ENCODE measurements at places on chromosomes 2 and 18.

- no peak for DNase-seq
These were observed 164.1 kb downstream of the SLC8A1 start for GRCh38 chr2:40287773-40288172.

GRCh38 chr2:174597345-174598047, at the start of gene WIPF1:
Gene WIPF1 (minus strand): TSS chr2:174597804. CDS start chr2:174585573, 12,231 bp downstream.
- DNase-seq, result no peak

DNA sequence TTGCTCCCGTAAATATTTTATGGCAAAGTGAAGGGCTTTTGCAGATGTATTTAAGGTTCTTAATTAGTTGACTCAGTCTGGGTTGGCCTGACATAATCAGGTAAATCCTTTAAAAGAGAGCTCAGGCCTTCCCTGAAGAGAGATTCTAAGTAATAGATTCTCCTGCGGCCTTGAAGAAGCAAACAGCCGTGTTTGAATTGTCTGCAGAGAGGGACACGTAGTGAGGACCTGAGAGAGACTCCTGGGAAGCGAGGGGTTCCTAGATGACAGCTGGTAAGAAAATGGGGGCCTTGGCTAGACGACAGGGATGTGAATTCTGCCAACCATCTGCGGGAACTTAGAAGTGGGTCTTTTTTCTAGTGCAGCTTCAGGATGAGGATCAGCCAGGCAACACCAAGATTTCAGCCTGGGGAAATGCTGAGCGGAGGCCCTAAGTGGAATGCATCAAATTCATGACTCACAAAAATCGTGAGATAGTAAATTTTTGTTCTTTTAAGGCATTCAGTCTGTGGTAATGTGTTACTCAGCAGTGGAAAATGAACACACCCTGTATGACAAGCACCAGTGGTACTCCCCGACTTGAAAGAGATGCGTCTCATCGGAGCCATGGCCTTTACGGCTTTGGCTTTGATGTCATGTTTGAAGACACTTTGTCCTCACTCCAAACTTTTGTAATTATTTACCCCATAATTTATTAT, 62.1 kb upstream of the SMIM21 start:
- no peak for DNase-seq

DNA sequence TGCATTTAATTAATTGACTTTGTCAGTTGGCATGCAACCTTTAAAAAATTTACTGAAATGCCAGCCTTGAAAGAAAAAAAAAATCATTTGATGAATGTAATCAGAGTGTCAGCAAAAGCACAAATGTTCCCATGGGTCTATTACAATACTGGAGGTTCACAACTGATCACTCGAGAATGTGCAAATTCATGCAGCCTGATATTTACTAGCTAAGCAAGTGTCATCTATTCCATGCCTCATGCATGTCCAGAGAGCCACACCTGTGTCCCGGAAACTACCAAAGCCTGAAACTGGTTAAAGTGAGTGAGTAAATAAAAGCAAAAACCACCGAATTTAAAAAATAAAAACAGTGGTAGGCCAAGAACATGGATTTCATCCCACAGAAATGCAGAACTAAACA, 415.3 kb upstream of the ID2 start:
- DNase-seq, result no peak

GRCh38 chr2:64840426-64840881, 148.7 kb upstream of the SLC1A4 start:
- DNase-seq, result no peak

GRCh38 chr18:51426996-51427395, 229.5 kb upstream of the MEX3C start:
- no peak for DNase-seq

GRCh38 chr2:21469564-21469963, 345.8 kb downstream of the TDRD15 start:
- DNase-seq, result no peak

GRCh38 chr2:183037553-183038340, 510 bp downstream of the NCKAP1 start:
- DNase-seq, result peak; percentile 77

- DNase-seq, result no peak
These were observed 410.7 kb upstream of the TNP1 start for GRCh38 chr2:217270485-217271121.

- no peak for DNase-seq
These were observed 7.4 kb downstream of the DNAJB2 start for GRCh38 chr2:219286436-219287115.
